ENCODE measurements at places on chromosomes 11 and 22. TPM values are rescaled to one million over a fixed set of nuclear protein-coding genes. Genes with fewer than 3 reads are reported as not detected.
A peak's percentile ranks its signal among the peaks of the same experiment; 100 is the strongest.

DNA sequence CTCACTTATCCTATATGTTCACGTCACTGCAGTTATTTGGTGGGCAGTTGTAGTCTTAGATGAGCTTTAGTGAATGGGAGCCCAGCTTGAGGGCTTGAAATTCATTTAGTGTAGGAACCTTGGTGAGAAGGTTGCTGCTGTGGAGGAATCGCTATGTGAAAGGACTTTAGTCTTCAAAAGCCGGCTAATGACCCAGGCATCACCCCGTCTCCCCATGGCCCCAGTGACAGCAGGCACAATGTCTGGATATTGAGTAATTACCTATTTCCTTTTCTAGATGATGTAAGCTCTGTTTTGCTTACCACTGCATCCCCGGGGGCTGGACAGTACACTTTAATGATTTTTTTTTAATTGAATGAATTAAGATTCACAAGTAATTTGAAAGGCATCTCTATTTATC is 283.2 kb downstream of the ST3GAL4 start:
- DNase-seq = no peak

DNA sequence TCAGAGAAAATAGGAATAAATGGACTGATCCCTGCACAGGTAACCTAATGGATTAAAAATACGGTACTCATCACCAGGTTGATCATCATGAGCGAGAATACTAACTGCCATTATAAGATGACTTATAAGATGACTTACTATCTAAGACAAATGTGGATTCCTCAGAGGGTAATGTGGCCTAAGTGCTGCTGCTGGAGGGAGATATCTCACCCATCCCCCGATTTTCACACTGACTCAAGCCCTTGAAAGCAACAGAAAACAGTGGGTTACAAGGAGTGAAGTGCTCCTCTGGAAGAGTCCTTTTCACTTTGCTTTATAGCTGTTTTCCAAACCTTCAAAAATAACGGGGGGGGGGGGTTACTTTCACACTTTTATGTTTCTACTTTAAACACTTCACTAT is 920 bp downstream of the TMEM218 start:
- no peak for DNase-seq

GRCh38 chr11:73797457-73797856 is 9.8 kb downstream of the MRPL48 start:
- DNase-seq = no peak

- DNase-seq = no peak
Observed at GRCh38 chr11:6771926-6772893, at the start of gene OR2AG2. OR2AG2 (minus strand) TSS chr11:6771976; CDS start chr11:6768957, 3,019 bp downstream.

Gene OR51A4
- not detected for polyA plus RNA-seq

GRCh38 chr11:44829838-44830237 is 103.1 kb downstream of the TSPAN18 start:
- DNase-seq = no peak

Gene APOL5
- not detected for polyA plus RNA-seq

DNA sequence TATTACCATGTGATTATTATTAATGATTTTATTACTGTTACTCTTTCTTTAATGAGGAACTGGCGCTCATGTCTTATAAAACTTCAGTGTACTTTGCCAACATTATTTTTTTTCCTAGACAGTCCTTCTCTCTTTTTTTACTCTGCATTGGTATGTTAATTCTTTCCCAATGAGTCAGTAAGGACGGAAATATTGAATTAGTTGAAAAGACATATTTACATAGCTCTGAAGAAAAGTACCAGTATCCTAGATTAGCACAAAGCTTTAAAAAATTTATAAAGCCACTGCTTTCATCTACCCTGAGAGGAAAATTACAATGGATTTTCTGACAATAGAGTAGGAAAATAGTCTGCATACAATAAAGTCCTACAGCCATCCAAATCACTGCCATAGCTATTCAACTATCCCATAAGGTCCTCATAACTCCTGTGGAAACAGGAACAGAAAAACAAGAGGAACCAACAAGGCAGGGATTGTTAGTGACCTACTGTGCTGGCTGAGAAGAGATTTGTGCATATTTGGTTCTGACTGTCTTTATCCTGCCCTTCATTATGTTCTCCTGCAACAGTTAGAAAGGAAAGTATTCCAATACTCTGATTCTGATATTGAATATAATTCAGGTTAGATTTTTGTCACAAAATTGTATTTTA is 314.4 kb downstream of the AASDHPPT start:
- DNase-seq = no peak

GRCh38 chr11:67117176-67117575 is 1.9 kb upstream of the KDM2A start:
- no peak for DNase-seq

Gene HPX
- 1.1 TPM for polyA plus RNA-seq

Gene SEC14L3
- not detected for polyA plus RNA-seq

DNA sequence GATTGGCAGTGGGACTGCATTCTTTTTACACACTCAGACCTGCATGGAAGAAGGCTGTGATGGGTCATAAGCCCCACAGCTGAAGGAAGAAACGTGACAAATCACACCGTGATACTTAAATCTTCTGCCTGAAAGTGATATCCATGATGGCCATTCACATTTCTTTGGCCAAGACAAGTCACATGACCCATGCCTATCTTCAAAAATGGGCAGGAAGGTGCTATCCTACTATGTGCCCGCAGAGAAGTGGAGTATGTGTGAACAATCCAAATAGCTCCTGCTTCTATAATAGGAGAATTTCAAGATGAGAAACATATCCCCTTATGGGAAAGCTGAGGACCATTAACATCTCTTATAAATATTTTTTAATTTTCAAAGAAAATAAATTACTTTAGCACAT is 56.6 kb upstream of the TEAD1 start:
- no peak for DNase-seq

Gene CEND1
- 0.07 TPM for polyA plus RNA-seq

GRCh38 chr11:33664166-33664565 is 36.5 kb downstream of the C11orf91 start:
- no peak for DNase-seq

Gene DDI1
- not detected for polyA plus RNA-seq

GRCh38 chr11:15889363-15890030 is 466.8 kb downstream of the SOX6 start:
- DNase-seq = no peak

DNA sequence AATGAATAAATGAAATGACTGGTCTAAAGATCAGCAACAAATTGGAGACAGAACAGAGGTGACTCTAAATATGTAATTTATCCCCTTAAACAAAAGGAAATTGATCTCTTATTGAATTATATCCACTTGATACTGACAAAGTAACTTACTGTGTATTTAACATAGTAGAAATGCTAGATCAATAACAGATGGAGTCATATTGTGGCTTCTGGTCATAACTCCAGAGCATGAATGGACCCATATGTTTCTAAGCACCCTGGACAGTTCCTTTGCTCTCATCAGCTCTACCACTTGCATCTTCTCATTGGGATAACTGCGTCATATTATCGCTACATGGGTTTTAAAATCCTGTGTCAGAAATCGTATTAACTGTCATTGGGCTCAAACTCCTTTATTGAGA is 222.3 kb downstream of the ETS1 start:
- no peak for DNase-seq

GRCh38 chr11:1557051-1557884 is 14.8 kb downstream of the DUSP8 start:
- DNase-seq = no peak

DNA sequence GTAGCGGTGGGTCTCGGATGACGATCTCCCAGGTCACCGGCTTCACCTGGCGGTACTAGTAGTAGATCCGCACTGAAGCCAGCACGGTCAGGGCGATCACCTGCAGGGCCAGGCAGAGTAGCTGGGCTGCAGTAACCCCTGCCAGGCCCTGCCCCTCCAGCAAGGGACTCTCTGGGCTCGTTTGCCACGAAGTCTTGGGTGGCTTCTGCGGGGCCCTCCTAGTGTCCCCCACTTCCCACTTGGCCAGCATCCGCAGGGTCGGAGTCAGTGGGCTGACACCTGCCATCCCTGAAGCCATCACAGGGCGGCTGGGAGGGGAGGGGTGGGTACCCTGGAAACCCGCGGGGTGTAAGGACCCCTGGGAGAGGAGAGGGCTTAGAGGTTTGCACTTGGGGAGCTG is 214.0 kb downstream of the OR4C45 start:
- DNase-seq = no peak

DNA sequence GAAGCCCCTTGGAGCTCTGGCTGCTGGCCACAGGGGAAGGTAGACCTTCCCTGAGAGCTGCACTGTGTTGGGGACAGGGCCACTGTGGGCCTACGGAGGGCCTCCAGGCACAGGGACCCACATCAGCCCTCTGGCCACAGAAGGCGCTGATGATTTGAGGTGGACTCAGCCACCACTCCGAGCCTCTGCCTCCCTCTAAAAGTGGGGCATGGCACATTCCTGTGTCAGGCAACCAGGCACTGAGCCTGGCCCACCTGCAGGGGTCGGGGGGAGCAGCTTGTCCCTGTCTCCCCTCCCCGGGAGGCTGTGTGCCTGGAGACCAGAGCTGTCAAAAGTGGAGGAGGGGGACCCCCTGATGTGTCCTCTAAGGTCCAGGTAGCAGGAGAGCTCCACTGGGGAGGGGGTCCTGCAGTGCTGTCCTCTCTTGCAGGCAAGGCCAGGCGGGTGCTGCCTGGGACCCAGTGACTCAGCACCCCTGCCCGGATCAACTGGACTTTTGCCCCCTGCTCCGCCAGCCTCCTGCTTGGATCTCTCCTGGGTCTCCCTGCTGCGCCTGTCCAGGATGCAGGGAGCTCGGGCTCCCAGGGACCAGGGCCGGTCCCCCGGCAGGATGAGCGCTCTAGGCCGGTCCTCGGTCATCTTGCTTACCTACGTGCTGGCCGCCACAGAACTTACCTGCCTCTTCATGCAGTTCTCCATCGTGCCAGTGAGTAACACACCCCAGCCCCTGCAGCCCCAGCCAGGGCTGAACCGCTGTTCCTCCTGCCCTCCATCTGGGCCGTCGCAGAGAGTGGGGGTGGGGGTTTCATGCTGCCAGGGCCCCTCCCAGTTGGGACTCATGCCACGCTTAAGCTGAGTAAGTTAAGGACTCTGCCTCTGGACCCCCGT is 17.5 kb upstream of the CDKN1C start:
- DNase-seq = peak; percentile 36

DNA sequence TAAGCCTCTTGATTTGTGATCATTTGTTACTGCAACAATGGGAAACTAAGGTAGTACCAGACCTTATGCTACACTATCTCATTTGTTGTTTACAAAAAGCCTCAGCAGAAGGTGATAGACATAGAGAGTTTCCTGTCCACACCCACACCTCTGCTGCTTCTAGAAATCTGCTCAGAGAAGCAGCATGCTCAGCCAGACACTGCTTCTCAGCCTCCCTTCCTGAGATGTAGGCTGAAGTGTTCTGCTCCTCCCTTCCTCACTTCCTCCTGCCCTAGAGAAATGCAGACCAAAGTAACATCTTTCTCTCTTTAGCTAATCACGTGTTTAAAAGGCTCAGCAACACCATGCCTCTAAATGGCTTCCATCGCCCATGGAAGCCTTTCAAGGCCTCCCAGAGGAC is 88.4 kb downstream of the SLC1A2 start:
- no peak for DNase-seq
